GDM1 (cell line): ENCODE measurements at places on chromosomes 16 and 17.

- DNase-seq, result no peak
These were observed 1.6 kb downstream of the RANGRF start for GRCh38 chr17:8290043-8290442.

GRCh38 chr16:47617732-47618131, 156.6 kb downstream of the PHKB start:
- DNase-seq, result no peak

DNA sequence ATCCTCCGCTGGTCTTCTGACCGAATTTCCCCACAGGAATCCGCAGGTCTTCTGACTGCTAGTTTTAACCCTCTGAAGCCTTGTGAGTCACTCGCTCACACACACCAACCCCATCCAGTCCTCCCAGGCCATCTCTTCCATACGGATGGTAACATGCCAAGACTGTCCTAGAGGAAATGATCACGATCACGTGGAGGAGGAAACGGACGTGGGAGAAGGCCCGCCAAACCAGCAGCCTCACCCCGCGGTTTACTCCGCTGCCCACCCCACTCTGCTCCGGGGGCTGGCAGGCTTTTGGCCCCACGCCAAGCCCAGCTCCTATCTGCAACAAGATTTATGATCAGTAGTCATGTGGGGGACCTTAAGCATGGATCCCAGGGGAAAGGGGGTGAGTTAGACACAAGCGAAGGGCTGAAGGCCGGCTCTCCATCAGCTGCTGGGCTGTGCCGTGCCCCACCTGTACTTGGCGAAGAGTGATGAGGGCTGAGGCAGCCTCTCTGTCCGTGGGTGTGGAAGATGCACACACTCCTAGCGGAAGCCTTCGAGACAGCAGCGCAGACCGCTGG, 1.5 kb upstream of the FAAP100 start:
- DNase-seq, result peak; percentile 23

DNA sequence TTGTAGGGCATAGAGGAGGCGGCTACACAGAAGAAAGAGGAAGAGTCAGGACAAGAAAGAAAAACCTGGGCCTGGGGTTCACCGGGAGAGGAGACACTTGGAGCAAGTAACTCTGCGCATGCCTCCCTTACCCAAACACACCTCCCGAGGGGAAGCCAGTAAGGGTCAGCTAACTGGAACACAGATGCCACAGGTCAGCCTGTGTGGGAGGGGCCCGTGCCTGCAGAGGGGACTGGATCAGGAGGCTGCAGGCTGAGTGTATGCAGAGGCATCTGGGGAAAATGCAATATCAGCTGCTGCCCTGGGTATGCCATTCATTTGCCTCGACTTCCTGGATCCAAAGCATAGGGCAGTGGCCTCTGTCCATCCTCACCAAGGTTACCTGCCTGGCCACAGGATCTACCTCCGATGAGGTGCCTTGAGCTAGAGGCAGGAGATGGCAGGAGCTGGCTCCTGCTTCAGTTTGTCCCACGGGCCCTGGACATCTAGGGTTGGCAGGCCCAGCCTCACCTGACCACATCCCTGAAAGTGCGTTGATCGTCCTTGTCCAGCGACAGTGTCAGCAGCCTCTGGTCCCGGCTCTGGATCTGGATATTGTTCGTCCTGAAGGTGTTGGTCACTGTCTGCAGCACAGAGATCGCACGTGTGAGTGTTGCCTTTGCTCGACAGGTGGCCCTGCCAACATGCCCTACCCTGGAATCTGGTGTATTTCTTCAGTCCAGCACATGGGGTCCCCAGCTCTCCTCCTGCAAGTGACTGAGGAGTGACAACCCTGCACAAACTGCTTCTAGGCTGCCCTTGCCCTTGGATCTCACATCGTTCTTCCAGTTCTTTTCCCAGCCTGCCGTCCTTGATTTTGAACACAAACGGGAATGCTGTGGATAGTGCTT, 4.6 kb upstream of the MFSD6L start:
- no peak for DNase-seq

- DNase-seq, result no peak
These were observed 20.4 kb downstream of the CDH5 start for GRCh38 chr16:66386629-66387622.

DNA sequence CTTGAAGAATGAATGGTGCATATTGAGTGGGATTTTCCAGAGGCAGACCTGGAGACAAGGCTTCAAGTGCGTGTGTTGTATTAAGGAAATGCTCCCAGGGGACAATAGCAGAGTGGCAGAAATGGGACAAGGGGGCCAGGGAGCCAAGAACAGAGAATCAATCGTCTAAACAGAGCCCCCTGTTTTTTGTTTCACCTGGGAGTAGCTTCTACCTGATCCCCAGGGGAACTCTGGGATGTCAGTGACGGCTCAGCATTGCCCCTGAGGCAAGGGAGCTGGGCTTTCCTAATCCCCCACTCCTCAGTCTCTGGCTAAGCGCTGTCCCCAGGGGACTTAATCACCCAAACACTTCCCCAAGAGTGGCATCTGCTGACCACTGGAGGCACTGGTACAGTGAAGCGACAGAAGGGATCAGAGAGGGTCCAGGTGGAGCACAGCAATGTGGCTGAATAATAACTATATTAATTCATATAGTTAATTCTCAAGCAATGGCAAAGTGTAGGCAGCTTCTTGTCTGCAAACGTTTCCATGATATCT, 35.7 kb upstream of the C16orf78 start:
- no peak for DNase-seq

GRCh38 chr16:14337303-14338191, 266.4 kb downstream of the MRTFB start:
- DNase-seq, result no peak

DNA sequence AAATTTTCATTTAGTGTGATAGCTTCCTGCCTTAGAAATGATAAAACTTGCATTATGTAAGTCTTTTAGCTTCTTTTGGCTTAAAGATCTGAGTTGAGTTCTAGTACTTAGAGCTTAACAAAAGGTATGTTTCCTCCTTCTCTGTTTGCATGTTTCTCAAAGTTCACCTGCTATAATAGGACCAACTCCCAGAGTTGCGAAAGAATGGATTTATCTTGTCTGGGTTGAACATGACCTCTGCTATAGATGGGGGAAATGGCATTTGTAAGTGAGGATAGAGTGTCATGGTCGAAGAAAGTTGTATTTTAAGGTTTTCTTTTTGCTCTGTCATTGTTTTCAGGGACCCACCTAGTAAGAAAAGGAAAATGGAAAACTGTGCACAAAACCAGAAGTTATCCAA, 7.2 kb downstream of the ATMIN start:
- DNase-seq, result no peak

- DNase-seq, result peak; percentile 75
These were observed 28.2 kb downstream of the ACTG1 start for GRCh38 chr17:81484195-81484979.

- no peak for DNase-seq
These were observed 3.9 kb upstream of the SOX9 start for GRCh38 chr17:72116661-72117521.

DNA sequence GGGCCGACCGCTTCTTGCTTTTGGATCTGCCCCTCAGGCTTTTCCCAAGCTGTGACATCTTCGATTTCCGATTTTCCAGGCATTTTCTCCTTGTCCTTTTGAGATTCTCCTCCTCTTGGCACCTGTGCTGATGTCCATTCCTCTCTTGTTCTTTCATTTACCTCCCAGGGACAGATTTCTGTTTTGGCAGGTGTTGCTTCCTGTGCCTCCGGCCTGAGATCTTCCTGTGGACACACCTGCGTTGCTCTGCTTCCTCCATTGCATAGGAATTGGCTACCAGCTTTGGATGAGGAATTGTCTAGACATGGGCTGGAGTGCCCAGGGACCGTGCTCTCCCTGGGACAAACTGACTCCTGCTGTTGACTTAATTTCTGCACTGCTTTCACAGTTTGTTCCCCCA, 15.1 kb downstream of the GPR179 start:
- no peak for DNase-seq

DNA sequence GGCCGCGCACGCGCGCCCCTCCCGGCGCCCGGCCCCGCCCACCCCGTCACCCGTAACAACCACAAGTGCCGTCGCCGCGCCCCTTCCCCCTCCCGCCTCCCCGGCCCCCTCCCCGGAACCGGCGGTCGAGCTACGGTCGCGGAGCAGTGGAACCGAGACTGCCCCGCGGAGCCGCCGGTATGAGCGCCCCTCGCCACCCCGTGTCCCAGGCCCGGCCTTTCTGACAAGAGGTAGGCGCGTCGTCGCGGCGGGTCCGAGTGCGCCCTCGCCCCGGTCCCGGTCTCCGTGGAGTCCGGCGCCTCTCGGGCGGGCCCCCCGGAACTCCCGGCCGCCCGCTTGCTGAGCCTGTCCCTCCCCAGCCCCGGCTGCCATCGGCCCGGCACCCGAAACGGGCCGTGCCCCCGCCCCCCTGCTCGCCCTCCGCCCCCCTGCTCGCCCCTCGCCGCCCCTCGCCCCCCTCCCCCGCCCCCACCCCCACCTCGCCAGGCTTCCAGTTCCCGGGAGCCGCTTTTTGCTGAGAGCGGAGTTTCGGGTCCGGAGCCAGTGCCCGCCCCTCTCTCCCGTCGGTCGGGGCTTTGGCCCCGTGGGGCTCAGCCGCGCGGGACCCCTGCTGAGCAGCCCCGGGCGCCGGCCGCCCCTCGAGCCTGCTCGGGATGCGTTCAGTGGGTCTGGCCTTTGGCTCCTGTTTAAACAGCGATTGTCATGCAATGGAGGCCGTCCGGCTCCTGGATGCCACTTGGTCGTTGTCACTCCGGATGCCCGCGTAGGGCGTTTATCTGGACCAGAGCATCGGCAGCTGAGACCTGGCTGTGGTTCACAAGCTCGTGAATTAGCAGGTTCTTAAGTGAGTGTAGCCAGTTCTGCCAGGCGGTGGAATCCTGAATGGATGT, at the start of gene SEC14L1:
Gene SEC14L1, plus strand, starts transcription at position 92 of the 890 bp plus-strand sequence. CDS start 2,628 bp downstream, outside the sequence.
- no peak for DNase-seq

DNA sequence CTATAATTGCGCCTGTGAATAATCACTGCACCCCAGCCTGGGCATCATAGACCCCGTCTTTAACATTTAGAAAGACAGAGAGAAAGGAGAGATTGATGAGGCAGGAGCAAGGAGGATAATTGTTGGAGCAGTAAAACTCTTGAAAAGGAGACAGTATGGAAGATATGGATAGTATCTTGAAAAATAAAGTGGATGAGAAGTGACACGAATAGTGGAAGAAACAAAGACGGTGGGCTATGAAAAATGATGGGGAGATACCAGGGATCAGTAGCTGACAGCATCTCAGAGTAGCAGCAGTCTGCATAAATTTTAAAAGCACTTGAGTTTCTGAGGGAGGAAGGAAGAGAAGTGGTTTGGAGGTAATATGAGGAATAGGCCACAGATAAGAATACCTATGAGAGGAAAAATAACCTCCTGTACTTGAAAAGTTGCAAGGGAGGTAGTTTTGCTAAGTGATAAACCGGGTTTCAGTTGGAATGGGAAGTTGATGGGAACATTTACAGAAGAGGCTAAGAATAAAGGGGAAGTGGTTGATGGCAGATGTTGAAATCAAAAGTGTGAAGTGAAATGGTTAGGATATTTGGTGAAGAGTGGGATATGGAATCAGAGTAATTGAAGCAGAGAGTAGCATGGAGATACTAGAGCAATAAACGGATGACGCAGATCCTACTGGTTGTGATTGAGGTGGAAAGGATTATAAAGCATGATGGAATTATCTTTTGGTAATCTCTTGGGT, 1.8 kb upstream of the PPM1D start:
- DNase-seq, result peak; percentile 3

DNA sequence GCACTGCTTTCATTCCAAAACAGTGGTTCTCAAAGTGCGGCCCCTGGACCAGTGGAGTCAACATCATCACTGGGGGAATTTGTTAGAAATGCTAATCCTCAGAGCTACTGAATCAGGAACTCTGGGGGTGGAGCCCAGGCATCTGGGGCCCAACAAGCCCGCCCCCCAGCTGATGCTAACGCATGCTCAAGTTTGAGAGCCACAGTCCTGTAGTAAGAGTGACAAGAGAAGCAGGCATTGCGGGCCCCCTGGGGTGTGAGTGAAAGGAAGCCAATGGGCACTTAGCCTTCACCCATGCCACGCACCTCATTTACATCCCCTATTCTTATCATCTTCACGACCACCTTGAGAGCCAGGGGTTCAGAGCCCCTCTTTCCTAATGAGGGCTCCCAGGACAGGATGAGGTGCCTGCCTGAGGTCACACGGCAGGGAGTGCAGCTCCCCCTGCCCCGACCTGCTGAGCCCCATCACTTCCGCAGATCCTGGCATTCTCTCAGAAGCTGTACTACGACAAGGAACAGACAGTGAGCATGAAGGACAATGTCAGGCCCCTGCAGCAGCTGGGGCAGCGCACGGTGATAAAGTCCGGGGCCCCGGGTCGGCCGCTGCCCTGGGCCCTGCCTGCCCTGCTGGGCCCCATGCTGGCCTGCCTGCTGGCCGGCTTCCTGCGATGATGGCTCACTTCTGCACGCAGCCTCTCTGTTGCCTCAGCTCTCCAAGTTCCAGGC, 9.1 kb downstream of the CA4 start:
- DNase-seq, result no peak

- no peak for DNase-seq
These were observed 31.6 kb downstream of the ARHGAP17 start for GRCh38 chr16:24983561-24983960.

DNA sequence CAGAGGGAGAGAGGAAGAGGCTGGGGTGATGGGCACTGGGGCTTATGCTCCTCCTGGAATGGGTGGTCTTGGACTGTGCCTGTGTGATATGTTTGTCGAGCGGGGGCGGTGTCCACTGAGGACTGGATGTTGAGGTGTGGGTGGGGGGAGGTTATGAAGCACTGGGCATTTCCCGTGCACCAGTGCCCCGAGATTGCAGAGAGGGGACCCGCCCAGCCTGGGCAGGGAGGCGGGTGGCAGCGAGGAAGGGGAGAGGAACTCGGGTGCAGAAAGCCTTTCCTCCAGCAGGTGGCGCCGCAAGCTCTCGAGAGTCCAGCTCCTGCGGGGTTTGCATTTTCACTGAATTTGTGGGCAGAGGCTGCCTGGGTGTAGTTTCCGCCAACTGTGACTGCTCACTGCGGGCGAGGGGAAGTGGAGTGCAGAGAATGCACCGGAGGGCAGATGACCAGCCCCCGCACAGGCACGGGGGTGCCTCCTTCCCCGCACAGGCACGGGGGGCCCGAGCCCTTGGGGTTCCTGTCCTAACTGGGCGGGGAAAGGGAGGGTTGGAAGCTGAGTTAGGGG, 190.6 kb downstream of the SEC14L1 start:
- DNase-seq, result peak; percentile 76

- DNase-seq, result no peak
These were observed 36.1 kb downstream of the SLFN11 start for GRCh38 chr17:35337364-35337763.

GRCh38 chr17:8746501-8747236, 2.0 kb upstream of the CCDC42 start:
- DNase-seq, result no peak

GRCh38 chr16:86228713-86229112, 281.6 kb upstream of the FOXF1 start:
- no peak for DNase-seq

DNA sequence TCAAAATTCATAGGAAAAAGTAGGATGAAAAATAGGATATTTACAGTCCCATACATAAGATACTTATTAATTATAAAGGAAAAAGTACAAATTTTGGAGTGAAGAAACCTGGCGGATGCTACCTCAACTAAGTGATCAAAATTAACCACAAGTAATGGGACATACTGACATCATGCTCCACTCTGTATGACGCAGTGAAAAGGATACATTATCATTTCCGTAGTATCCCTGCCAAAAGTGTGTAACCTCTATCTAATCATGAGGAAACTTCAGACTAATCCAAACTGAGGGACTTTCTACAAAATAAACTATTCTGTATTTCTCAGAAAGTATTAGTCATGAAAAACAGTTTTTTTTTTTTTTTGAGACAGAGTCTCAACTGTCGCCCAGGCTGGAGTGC, 60.5 kb downstream of the TRIM37 start:
- no peak for DNase-seq
